ENCODE measurements at places on chromosomes 16 and 17.

DNA sequence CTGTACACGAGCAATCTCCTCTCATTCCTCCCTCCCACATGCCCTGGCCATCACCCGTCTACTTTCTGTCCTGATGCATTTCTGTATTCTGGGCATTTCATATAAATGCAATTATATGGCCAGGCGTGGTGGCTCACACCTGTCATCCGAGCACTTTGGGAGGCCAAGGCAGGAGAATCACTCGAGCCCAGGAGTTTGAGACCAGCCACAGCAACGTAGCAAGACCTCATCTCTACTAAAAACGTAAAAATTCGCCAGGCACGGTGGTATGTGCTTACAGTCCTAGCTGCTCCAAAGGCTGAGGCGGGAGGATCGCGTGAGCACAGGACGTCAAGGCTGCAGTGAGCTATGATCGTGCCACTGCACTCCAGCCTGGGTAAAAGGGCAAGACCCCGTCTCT is 4.8 kb downstream of the MEAK7 start:
- DNase-seq = no peak

DNA sequence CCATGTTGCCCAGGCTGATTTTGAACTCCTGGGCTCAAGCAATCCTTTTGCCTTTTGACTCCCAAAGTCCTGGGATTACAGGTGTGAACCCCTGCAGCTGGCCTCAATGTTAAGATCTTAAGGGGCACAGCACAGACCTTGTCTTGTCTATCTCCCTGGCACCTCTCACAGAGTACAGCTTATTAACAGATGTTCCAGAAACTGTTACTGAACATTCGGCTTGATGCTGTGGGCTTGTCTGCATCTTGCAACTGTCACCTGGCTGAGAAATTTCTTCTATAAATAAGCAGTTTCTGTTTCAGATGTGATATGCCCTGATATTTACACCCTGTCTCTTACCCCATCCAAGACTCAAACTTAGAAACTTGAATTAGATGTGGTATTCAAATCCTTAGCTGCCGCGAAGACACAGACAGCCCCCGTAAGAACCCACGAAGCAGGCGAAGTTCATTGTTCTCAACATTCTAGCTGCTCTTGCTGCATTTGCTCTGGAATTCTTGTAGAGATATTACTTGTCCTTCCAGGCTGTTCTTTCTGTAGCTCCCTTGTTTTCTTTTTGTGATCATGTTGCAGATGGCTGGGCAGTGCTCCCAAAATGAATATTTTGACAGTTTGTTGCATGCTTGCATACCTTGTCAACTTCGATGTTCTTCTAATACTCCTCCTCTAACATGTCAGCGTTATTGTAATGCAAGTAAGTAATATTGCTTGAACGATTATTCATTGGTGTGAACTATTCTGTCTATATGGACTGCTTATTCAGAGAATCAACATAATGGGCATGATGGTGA is at the start of gene TNFRSF17:
TSS of gene TNFRSF17 (plus strand) at position 450 of the 791 bp plus-strand sequence. CDS start at position 565, 115 bp downstream.
- DNase-seq = no peak

DNA sequence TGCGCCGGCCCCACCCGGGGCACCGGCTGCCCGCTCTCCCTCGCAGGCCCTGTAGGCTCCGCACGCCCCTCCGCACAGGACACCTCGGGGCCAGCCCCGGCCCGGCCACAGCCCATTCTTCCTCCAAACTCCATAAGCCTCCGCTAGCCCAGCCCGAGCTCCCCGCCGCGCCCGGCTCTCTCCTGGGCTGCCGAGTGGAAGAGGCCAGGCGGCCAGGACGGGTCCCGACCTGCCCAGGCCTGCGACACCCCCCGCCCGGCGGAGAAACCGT is 397 bp downstream of the NCOR1 start:
- DNase-seq = no peak

GRCh38 chr16:59305850-59306249 is 571.7 kb upstream of the GOT2 start:
- no peak for DNase-seq

DNA sequence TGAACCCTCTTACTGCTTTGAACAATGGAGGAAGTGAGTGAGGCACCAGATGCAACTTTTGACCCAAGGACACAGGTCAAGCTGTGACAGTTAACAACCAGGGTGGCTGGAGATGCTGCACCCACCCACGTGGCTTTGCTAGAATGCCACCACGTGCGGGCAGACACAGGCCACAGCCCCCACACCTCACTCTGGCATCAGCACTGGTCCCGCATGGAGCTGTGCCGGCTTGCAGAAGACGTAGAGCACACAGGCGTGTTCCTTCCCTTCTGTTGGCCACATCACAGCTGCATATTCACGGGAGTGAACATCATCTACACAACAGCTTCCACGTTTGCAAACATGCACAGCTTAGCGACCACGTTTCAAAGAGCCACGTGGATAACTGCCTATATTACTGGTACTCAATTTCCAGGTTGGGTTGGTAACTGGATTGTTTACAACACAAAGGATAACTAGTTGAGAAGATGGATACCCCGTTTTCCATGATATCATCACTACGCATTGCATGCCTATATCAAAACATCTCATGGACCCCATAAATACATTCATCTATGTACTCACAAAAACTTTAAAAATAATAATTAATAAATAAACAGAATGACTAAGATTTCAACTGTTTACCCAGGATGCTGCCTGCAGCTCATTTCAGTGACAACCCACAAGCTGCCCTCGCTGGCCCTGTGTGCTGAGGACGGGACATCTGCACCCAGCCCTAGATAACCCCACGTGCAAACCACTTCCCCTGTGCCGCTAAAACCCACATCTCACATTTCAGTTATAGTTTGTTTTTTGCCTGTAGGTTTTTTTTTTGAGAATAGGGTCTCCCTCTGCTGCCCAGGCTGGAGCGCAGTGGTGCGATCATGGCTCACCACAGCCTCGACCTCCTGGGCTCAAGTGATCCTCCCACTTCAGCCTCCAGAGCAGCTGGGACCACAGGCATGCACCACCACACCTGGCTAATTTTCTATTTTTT is 132.0 kb downstream of the ANKRD11 start:
- peak; percentile 48 for DNase-seq

Data from GF-D8 (cell line).